SK-N-SH (cell line): ENCODE measurements at places on chromosomes 7 and 10. TPM values are rescaled to one million over a fixed set of nuclear protein-coding genes. Genes with fewer than 3 reads are reported as not detected.

DNA sequence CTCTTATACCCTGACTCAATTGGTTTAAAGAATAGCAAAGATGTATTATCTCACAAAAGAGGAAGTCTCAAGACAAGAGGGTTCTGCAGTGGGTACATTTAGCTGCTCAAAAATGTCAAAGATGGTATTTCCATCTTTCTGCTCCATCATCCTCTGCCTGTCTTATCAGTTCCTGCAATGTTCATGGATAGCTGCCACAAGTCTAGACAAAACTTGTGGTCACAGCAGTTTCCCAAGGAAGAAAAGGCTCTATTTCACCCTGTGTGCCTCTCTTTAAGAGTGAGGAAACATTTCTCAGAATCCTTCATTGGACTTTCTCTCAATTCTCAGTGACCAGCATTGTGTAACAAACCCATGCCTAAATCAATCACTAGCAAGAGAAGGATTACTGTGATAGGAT lies 634.2 kb upstream of the AUTS2 start:
- no peaks in the 10 kb centered on the region; the same call in 1 of the 2 replicates for H3K4me1 ChIP-seq
- no peaks in the 10 kb centered on the region for H3K36me3 ChIP-seq

DNA sequence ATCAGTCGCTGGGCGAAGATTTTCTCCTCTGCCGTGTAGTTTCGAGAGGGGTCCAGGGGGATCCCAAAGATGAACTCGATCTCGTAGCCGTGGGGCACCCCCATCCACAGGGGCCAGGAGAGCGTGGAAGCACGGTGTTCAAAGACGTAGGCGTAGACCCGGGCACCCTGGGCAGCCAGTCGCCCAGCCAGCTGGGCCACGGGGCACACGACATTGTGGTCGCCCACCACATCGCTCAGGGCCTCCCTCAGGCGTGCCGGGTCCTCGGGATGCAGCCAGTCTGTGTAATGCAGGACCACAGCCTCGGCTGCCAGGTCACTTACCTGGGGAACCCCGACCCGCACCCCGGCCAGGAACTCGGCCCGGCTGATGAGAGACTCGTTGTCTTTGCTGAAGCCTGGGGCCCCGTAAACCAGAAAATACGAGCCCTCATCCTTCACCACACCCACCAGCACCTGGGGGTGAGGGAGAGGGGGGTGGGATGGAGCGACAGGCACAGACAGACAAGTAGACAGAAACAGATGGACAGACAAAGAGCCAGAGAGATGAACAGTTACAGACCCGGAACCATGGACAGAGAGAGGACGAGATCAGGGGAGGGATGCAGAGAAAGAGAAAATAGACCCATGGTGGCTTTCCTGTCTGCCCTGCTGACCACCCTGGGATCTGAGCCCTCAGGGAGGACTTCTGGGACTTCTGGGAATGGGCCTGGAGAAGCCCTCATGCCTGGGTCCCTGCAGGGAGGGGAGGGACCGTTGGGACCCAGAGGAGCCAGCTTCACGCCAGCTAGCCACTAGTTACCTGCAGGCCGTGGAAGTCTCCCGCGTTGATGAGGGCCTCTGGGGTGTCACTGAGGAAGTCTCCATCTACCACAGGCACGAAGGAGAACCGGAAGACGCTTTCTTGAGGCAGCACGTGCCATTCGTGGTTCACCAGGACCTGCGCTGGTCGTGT lies 3.0 kb downstream of the ACHE start:
- H3K27me3 ChIP-seq = peaks cover 20% of the 10 kb centered on the region
- H3K4me1 ChIP-seq = peaks cover 37% of the 10 kb centered on the region
- no peak overlapping the region for H3K4me3 ChIP-seq
- DNase-seq = no peak

- DNase-seq = no peak
- no peaks in the 10 kb centered on the region for H3K36me3 ChIP-seq
- peaks cover 19% of the 10 kb centered on the region; the same call in 1 of the 2 replicates for H3K27me3 ChIP-seq
- no peak overlapping the region for H3K27ac ChIP-seq
- H3K4me1 ChIP-seq = no peaks in the 10 kb centered on the region
These were observed 55.7 kb downstream of the INSIG1 start for GRCh38 chr7:155353256-155353897.

Gene SEMA4G
- 15.0 and 16.2 TPM in 2 replicates for polyA plus RNA-seq

DNA sequence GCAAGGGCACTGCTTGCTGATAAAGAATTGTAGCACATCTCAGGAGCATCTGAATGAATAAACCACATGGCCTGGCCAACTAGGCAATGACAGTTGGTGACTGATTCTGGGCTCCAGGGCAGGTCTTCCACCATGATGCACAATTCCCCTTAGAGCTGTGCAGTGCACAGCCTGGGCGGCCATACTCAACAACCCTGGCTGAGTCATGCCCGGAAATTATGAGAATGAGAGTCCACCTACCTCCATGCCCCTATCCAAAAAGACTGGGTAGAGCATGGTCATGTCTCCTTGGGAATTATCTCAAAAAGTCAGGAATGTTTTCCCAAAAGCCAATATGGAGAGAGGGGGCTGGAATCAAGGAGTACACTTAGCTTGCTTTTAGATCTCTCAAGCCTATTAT lies 425.6 kb downstream of the PLXNA4 start:
- peaks cover 8% of the 10 kb centered on the region; the same call in 1 of the 2 replicates for H3K36me3 ChIP-seq
- H3K27ac ChIP-seq = no peak overlapping the region
- no peaks in the 10 kb centered on the region for H3K27me3 ChIP-seq
- H3K4me1 ChIP-seq = peaks cover 22% of the 10 kb centered on the region
- DNase-seq = no peak
- no peak overlapping the region for H3K4me3 ChIP-seq

DNA sequence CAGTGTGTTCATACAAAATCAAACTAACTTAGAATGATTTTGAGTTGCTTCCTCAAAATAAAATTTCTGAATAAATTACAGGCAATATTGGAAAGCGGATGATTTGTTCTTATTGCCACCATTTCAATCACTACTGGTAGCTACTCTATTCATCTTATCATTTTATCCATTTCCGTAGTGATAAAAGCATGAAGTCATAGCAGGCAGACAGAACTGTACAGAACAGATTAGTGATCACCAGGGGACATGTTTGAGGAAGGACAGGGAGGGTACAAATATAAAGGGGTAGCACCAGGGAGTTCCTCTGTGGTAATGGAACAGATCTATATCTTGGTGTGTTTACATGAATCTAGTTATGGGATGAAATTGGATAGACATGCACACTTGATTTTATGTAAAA lies 138.5 kb downstream of the WNT2 start:
- H3K4me3 ChIP-seq = no peak overlapping the region
- H3K27ac ChIP-seq = peak overlapping the region; percentile 83
- DNase-seq = peak; percentile 60
- H3K4me1 ChIP-seq = peaks cover 23% of the 10 kb centered on the region
- peaks cover 6% of the 10 kb centered on the region for H3K36me3 ChIP-seq
- H3K27me3 ChIP-seq = no peaks in the 10 kb centered on the region

DNA sequence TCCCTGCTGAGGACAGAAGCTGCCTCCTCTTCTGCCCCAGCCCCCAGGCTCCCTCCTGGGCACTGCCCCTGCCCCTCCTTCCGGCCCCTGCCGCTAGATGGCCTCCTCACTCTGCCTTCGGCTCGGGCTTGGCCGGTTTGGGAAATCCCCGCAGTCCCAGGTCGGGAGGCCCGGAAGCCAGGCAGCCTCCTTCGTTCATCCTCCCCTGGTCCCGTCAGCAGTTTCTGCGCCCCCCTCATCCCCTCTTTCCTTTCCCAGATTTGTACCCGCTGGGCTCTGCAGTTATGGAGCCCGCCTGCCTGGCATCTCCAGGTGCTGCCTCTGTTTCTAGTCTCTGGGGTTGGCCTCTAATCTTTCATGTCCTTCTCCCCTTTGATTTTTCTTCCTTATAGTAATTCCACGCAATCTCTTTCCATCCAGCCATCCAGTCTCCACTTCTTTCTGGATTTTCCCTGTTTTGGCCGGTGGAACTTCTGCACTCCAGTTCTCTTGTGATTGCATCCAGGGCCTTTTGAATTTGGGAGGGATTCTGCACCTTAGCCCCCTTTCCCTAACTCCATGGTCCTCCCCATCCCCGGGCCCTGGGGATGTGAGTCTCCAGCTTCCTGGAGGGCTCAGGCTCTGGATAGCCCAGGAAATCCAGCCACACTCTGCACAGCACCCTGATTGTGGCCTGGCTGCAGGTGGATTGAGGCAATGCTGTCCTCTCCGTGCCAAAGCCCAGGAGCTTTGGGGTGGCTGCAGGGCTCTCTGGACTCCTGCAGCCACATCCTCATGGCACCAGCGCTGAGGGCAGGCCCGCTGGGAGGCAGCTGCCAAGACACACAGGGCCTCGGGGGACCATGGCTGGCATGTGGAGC lies 3.3 kb upstream of the SHH start:
- no peak overlapping the region for H3K27ac ChIP-seq
- no peaks in the 10 kb centered on the region for H3K36me3 ChIP-seq
- peak; percentile 77 for DNase-seq
- H3K4me1 ChIP-seq = no peaks in the 10 kb centered on the region
- 0 out of 2 replicates have a peak overlapping the region, but pooled peaks have one; percentile 34 for H3K4me3 ChIP-seq

GRCh38 chr10:33519130-33519860 lies 184.8 kb upstream of the NRP1 start:
- no peaks in the 10 kb centered on the region for H3K27me3 ChIP-seq
- no peak for DNase-seq
- H3K4me1 ChIP-seq = no peaks in the 10 kb centered on the region; the same call in none of the 2 replicates
- H3K4me3 ChIP-seq = no peak overlapping the region
- no peak overlapping the region for H3K27ac ChIP-seq
- H3K36me3 ChIP-seq = no peaks in the 10 kb centered on the region

Gene HOXA4
- not detected in 2 replicates for polyA plus RNA-seq

Gene SLC26A5
- polyA plus RNA-seq = not detected in 2 replicates

DNA sequence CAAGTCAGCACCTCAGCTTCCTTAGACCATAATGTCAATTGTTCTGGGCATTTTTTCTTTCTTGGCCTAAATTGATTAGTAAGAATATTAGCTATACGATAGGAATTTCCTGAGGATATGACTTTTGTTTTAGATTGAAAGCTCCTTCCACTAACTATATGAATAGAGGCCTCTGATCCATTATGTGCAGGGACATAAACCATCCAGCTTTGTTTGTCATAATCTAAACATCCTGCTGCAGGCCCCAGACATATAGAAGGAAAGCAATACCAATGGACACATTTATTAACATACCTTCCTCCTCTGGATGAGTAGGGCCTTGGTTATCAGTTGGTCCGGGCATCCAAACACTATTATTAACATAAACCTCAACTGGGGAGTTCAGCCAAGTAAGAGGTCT lies 4.3 kb upstream of the GIMAP4 start:
- H3K4me3 ChIP-seq = no peak overlapping the region
- no peaks in the 10 kb centered on the region for H3K27me3 ChIP-seq
- no peak for DNase-seq
- H3K36me3 ChIP-seq = no peaks in the 10 kb centered on the region
- no peak overlapping the region for H3K27ac ChIP-seq

Gene LRRD1
- 0.03 TPM in 1 of 2 replicates, not detected in the other for polyA plus RNA-seq

Gene SLC25A40
- 5.5 and 8.5 TPM in 2 replicates for polyA plus RNA-seq

DNA sequence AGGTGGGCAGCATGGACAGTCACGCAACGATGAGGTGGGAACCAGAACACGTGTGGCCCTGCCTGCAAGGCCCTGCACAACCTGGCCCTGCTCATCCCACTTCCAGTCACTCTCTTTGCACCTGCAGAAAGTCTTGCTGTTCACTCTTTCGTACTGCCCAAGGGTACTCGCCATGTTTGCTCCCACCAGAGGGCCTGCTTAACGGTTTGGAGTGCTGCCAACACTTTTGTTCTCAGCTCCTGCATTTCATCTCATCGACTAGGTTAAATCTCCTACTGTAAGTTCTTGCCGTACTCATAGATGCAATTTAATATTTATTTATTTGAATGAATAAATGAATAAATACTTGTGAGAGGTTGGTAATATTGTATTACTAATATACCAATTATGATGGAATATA lies 315.3 kb downstream of the SDK1 start:
- H3K4me3 ChIP-seq = no peak overlapping the region
- no peaks in the 10 kb centered on the region for H3K4me1 ChIP-seq
- no peaks in the 10 kb centered on the region for H3K36me3 ChIP-seq
- no peaks in the 10 kb centered on the region for H3K27me3 ChIP-seq
- H3K27ac ChIP-seq = no peak overlapping the region
- peak; percentile 22 for DNase-seq

- H3K4me3 ChIP-seq = no peak overlapping the region
- no peaks in the 10 kb centered on the region for H3K27me3 ChIP-seq
- H3K36me3 ChIP-seq = no peaks in the 10 kb centered on the region
- peaks cover 18% of the 10 kb centered on the region for H3K4me1 ChIP-seq
These were observed 11.3 kb upstream of the LAMB1 start for GRCh38 chr7:108014215-108014614.
